ENCODE measurements at places on chromosomes 1 and 21.

GRCh38 chr1:6471970-6472368 lies 6.0 kb upstream of the TNFRSF25 start:
- DNase-seq = no peak

DNA sequence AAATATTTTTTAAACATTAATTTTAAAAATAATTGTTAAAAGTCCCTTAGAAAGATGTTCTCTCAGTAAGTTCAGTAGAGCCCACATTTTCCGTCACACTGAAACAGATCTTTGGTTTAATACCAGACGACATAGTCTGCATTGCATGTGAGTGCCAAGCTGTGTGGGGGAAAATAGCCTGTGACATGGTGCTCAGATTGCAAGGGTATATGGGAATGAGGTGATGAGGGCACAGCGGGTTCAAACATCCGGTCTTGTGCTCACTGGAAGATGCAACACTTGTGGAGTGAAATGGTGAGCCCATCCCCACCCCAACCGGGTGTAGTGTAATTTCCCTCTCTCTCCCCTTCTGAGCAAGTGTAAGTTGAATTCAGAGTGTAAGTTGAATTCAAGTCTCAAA lies 114.3 kb downstream of the PEX14 start:
- no peak for DNase-seq

GRCh38 chr1:235009074-235009473 lies 119.6 kb downstream of the TOMM20 start:
- no peak for DNase-seq

GRCh38 chr21:33817663-33818451 lies 97.7 kb downstream of the ATP5PO start:
- no peak for DNase-seq

GRCh38 chr1:105664495-105664894 lies 1392.0 kb upstream of the PRMT6 start:
- DNase-seq = no peak

GRCh38 chr1:182875889-182876288 lies 36.7 kb downstream of the DHX9 start:
- no peak for DNase-seq

- no peak for DNase-seq
These were observed 28.6 kb upstream of the AVPR1B start for GRCh38 chr1:206145771-206146290.

Data from CD8-positive, alpha-beta T cell (primary cell).